ENCODE measurements at places on chromosomes 4 and X.

DNA sequence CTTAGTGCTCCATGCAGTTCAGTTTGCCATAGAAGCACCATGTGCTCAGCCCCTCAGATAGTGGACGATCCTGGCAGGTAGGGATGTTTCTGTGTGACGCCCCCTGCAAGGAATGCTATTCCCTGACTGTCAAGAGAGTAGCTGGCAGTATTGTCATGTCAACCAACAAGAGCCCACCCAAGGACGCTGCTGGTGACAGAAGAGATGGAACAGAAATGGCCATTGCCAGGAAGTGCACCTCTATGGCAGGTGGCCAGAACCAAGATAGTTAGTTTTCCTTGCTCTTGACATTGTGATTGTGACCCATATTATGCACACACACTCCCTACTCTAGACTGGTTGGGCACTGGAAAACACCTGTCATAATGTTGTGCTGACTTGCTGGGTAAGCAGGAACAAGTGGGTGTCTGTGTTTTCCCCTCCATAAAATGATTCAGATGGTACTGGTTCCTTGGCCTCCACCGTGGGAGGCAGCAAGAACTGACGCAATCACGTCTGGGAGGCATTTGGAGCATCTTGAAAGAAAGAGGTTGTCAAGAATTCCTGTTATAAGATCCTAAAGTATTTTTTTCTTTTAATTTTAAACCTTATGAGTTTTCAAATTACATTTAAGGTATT, 507.9 kb downstream of the MID1IP1 start:
- peak; percentile 52 for DNase-seq

GRCh38 chrX:41890026-41890423, 33.3 kb downstream of the CASK start:
- DNase-seq = no peak

DNA sequence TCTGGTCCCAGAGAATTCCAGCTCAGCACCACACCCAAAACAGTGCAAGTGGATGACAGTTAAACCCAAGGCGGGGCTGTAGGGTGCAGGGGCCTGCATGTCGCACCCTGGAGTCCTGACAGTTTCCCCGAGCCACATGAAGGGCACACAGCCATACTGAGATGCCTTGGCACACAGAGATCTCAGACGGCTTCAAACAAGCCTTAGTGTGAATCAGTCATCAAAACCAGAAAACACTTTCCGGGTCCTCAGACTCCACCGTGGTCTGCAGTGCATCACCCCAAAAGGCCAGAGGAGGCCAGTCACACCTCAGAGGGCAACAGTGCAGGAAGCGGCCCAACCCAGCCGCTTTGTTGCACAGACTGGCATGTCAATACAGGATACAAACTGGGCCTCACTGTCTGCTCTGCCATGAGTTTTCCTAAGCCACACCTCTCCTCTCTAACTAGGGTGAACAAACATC, 64.6 kb upstream of the ENPP6 start:
- peak; percentile 59 for DNase-seq

GRCh38 chr4:25811841-25812240, 50.9 kb downstream of the SEL1L3 start:
- no peak for DNase-seq

GRCh38 chrX:16826207-16826606, 39.9 kb downstream of the TXLNG start:
- DNase-seq = peak; percentile 40
